ENCODE measurements at places on chromosomes 11 and 22.

GRCh38 chr11:77046060-77046501, 11.9 kb downstream of the B3GNT6 start:
- DNase-seq, result peak; percentile 55

DNA sequence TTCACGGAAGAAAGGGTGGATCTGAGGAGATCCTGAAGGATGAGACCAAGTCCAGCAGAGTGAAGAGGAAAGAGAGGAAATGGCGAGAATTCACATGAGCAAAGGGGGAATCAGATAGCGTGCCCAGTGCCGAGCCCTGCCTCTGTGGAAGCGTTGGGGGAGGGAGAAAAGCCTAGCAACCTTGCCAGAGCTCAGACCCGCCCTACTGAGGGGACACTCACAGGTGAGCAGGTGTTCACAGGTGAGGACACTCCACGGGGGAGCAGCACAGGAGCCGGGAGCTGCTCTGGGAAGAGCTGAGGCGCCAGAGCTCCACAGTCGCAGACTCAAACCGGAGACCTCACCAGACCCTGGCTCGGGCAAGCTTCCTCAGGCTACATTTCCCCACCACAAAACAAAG, 56.2 kb downstream of the MICAL3 start:
- DNase-seq, result no peak

GRCh38 chr22:29004647-29005371, 56.8 kb downstream of the C22orf31 start:
- DNase-seq, result peak; percentile 56

DNA sequence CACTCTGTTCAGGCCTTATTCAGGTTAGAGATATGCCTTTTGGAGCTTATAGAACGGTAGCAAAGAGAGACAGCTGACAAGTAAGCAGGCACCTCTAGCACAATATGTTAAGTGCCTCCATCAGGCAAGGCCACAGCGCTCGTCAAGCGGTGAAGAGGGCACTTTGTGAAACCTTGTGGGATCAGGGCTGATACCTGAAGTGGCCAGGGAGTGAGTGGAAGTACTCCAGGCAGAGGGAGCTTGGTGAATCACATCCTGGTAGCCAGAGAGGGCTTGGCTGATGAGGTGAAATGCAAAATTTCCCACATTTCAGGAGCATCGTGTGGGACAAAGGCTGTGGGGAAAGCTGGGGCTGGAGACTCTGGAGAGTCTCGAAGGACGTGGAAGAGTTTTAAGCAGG, 87.4 kb downstream of the PKNOX2 start:
- DNase-seq, result no peak

- no peak for DNase-seq
Measured at GRCh38 chr22:22148905-22149304, 95.7 kb upstream of the VPREB1 start.

- no peak for DNase-seq
Measured at GRCh38 chr22:31199187-31199586, 12.9 kb upstream of the LIMK2 start.

- no peak for DNase-seq
Measured at GRCh38 chr11:100866453-100866852, 179.4 kb downstream of the ARHGAP42 start.

DNA sequence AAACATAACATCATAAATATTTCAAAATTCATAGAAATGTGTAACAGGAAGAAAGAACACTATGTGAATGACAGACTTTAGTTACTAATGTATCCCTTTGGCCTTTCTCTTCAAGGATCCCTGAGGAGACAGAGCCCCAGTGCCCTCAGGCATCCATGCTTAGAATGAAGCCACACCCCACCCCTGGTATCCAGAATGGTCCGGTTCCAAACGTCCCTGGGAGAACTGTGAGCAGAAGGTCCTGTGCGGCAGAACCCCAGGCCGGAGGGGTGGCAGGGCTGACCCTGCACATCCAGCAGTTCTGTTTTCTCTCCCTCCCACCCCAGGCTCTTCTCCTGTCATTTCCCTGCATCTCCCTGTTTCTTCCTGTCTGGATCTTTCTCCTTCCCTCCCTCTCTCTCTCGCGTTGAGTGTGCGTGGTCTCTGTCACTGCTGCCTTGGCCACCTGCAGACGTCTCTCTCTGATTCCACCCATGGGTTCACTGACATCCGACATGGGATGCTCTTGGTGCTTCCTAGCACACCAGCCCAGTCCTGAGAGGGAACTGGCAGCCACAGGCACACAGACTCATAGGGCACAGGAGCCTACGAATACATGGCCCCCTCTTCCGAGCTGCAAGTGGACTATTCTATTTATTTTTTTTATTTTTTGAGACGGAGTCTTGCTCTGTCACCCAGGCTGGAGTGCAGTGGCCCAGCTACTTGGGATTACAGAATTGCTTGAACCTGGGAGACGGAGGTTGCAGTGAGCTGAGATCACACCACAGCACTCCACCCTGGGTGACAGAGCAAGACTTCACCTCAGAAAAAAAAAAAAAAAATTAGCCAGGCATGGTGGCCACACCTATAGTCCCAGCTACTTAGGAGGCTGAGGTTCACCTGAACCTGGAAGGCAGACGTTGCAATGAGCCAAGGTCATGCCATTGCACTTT, 5.7 kb downstream of the RFPL1 start:
- no peak for DNase-seq

- no peak for DNase-seq
Measured at GRCh38 chr22:17242641-17243040, 23.4 kb upstream of the ADA2 start.

- DNase-seq, result peak; percentile 36
Measured at GRCh38 chr11:2799881-2800654, 85.5 kb downstream of the CDKN1C start.

DNA sequence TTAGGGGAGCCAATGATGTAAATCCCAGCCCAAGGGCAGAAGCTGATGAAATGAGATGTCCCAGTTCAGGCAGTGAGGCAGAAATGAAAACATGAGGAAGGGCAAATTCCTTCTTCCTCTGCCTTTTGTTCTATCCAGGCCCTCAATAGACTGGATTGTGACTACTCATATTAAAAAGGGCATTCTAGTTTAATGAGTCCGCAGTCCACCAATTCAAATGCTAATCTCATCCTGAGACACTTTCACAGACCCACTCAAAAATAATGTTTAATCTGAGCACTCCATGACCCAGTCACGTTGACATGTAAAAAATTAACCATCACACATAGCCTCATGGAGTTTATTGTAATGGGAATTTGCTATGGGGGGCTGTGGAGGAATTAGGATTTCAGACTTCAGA, 717.9 kb downstream of the OPCML start:
- DNase-seq, result no peak

GRCh38 chr11:57885298-57886050, 123.9 kb downstream of the CTNND1 start:
- no peak for DNase-seq

GRCh38 chr11:110380836-110381622, 48.7 kb upstream of the FDX1 start:
- DNase-seq, result no peak

DNA sequence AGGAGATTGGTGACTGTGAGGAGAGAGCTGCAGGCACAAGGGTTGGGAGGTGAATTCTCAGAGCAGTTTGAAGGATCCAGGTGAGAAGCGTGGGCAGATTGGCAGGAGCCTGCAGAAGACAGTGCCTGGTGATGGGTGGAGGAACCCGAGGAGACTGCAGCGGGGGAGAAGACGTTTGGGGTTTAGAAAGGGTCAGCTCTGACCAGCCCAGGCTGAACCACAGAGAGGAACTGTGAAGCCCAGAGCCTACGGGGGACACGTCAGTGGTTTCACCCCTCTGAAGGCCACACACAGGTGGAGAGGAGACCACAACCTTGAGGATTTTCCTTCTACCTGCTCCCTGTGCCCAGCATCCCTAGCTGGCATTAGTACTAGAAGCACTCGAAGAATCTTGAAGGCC, 154.8 kb upstream of the TBCEL start:
- no peak for DNase-seq

GRCh38 chr11:15158351-15159015, 43.8 kb downstream of the INSC start:
- DNase-seq, result no peak

DNA sequence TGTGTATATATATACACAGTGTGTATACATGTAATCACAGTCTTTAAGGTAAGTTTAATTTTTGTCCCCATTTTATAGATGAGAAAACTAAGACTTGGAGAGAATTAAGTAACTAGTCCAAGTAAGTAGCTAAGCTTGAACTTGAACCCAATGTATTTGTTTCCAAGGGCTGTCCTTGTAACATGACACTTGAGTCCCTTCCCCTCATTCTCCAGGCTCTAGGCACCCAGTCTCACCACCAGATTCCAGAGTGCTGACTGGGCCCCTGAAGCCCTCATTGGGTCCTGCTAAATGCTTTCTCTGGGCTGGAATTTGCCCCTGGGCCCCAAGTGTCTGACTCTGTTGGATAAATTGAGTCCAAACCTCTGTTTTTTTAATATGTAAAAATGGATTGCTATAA, 45.5 kb downstream of the ADM start:
- no peak for DNase-seq

DNA sequence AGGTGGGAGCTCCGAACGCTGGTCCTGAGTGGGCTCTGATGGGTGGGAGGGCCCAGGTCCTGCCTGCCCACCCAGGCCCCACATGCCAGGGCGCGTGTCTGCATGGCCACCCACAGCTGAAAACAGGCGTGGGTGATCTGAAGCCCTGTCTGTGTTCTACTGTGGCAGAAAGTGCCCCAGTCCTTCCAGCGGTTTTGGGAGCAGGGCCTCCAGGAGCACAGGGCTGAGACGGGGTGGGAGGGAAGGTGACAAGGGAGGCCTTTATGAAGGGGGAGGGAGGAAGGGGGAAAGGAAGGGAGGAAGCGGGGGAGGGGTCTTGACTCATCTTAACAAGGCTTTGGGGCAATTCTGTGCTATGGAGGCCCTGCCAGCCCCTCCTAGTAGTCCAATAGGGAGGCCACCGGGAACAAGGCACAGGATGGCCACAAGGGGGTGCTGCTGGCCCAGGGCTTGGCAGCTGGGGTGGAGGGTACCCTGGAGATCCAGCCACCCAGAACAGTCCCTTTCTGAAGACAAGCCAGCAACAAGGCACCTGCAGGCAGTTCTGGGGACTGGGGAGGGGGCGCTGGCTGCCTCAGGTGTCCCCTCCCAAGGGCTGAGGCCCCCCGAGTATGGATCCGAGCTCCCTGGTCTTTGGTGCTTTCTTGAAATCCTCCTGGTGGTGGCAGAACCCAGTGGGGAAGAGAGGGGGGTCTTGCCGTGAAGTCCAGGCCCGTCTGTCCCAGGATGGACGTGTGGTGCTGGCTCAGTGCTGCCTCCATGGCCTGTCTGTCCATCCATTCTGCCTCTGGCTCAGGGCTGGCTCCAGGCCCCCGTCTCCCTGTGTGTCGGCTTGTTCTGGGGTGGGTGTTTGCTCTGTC, 6.3 kb upstream of the FADS3 start:
- peak; percentile 84 for DNase-seq

GRCh38 chr11:117700551-117700950, 96.5 kb downstream of the DSCAML1 start:
- no peak for DNase-seq

DNA sequence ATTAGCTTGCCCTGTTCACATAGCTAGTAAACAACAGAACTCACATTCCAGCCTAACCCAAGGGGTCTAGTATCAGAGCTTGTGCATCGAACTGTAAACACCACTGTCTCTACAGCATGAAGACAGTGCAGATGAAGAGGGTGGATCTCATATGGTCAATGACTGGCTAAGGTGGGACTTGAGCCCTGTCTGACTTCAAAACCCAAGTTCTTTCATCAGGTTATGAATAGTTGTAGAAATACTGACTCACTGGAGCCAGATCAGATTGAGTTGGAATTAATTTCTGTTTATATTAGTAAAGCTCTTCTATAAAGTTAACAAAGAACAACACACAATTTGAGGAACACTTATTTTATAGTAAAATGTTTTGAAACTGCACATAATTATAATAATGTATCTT, 161.7 kb upstream of the ARHGAP20 start:
- DNase-seq, result no peak

DNA sequence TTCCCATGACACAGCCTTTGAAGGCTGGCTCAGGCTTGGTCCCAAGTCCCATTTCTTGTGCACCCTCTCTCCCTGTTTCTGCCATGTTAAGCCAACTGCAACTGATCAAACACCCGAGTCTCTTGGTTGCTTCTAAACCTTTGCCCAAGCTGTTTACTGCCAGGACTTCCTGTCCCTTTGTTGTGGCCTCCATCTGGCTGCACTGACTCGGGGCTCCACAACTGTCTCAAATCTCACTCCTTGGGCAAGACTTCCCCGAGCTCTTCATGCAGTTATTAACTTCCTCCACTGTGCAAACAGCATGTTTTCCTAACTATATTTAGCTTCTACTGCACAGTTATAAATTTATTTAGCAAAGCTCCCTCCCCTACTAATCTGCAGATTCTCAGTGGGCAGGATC, 4.3 kb downstream of the VPREB1 start:
- no peak for DNase-seq

DNA sequence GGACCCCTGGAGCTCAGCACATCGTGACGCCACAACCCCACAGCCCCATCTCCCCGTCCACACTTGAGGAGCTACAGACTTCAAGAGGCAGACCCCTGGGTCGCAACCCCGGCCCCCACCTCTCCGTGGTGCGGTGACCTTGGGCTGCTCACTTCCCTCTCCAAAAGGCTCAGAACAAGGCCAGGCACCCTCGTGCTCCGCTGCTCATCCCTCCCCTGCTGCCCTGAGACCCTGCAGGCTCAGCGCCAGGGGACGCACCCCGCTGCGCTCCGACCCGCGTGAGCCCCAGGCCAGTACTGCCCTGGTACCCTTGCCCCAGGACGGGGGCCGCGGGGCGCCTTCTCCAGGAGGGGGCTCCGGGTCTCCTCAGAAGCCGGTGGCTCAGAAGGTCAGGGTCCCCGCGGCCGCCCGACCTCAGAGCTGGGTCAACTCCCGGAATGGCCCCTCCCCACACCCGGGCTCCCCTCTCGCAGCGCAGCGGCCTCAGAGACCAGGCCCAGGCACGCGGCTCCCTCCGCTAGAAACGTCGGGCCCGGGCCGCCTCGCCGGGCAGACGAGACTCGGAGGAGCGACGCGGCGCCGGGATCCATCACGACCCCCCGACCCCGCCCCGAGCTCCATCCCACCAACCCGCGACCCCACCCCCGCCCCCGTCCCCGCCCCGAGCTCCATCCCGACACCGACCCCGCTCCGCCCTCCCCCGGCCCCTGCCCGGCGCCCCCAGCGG, 563 bp downstream of the GATD1 start:
- DNase-seq, result no peak

Data from Right ventricle myocardium superior (tissue), 1 donor.